ENCODE measurements at places on chromosomes 1 and 21.

GRCh38 chr21:26710155-26710554 lies 135.1 kb downstream of the ADAMTS1 start:
- no peak for DNase-seq

- DNase-seq = no peak
Measured at GRCh38 chr1:174654560-174654959, 206.8 kb downstream of the GPR52 start.

DNA sequence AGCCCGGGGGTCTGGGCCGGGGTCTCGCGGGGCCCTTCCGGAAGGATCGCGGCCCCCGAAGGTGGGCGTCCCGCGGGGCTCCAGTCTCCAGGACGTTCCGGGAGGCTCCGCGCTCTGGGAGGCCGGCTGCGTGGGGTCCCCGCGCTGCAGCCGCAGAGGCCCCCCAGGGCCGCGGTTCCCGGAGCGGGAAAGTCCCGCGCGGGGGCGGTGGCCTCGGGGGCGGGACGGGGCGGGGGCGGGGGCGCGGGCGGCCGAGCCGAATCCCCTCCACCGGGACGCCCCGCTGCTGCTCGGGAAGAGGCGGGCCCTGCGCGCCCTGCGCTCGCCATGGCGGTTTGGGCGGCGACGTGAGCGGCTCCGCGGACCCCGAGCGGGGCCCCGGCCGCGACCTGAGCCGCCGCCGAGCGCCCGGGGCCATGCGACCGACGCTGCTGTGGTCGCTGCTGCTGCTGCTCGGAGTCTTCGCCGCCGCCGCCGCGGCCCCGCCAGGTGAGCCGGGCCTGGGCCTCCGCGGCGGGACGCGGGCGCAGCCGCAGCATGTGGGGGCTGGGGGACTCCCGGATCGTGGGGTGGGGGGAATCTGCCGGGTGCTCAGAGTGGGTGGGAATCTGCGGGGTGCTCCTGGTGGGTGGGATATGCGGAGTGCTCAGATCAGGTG lies at the start of gene IFNGR2:
TSS of gene IFNGR2 (plus strand) at position 286 of the 658 bp plus-strand sequence. CDS start at position 417, 131 bp downstream.
- DNase-seq = peak; percentile 32

GRCh38 chr1:156691665-156692440 lies 13.5 kb downstream of the CRABP2 start:
- no peak for DNase-seq

- no peak for DNase-seq
Measured at GRCh38 chr1:89698020-89698560, 65.2 kb downstream of the LRRC8C start.

DNA sequence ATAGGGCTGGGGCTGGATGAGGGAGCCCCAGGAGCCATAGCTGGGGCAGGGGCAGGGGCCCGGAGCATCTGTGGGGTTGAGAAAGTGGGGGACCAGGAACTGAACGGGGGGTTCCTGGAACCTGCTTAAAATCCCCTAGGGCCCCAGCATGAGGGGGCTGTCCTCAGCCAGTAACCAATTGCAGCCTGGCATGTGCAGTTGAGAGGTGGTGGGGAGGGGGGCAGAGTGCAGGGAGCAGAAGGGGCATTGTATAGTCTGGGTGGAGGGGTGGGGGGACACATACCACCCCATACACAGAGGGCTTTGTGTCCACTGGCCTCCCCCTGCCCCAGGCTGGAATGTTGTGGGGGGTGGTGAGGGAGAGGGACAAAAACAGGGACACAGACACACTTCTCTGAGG lies at the start of gene MPZ:
TSS of gene MPZ (minus strand) at position 101 of the 400 bp plus-strand sequence. CDS start at position 38, 63 bp downstream.
- no peak for DNase-seq

GRCh38 chr1:18018366-18018765 lies 89.2 kb upstream of the IGSF21 start:
- DNase-seq = no peak

GRCh38 chr1:221655766-221656305 lies 86.1 kb downstream of the DUSP10 start:
- no peak for DNase-seq

- DNase-seq = no peak
Measured at GRCh38 chr1:184900507-184900906, 73.8 kb downstream of the NIBAN1 start.

DNA sequence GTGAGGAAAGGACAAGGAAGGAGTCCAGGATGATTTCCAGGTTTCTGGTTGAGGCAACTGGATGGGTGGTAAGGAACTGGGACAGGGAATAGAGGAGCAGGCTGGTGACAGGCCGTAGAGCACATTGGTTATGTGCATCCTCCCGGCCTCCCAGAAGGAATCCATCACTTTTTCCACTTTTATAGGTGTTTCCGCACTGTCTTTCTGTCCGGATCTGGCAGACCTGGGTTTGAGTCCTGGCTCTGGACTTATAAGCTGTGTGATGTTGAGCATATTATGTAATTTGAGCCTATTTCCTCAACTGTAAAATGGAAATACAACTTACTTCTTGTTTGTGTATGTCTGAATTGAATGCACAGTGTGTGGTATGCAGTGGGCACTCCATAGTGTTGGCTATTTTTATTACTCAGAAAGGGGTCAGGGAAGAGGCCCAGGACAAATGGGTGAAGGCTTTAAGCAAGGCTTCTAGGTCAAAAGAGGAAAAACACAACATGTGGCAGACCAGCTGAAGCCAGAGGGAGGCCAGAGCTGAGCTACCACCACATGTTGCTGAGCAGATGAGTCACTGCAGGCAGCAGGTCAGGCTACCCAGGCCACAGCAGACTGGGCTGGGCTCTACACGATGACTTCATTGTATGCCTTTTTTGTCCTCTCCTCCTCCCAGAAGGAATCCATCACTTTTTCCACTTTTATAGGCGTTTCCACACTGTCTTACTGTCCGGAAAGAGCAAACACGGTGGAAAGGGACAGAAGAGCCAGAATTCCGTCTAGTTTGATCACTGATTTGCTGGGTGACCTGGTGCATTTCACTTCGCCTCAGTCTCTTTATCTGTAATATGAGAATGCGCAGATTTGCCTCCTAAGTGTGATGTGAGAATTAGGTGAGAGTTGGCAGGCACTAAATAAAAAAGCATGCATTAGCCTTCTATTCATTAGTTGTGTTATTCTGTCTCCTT lies 791 bp upstream of the MAST2 start:
- DNase-seq = peak; percentile 62

- DNase-seq = no peak
Measured at GRCh38 chr1:215863796-215864195, 296.7 kb downstream of the KCTD3 start.

GRCh38 chr1:210222340-210223006 lies 10.1 kb upstream of the SERTAD4 start:
- DNase-seq = no peak

DNA sequence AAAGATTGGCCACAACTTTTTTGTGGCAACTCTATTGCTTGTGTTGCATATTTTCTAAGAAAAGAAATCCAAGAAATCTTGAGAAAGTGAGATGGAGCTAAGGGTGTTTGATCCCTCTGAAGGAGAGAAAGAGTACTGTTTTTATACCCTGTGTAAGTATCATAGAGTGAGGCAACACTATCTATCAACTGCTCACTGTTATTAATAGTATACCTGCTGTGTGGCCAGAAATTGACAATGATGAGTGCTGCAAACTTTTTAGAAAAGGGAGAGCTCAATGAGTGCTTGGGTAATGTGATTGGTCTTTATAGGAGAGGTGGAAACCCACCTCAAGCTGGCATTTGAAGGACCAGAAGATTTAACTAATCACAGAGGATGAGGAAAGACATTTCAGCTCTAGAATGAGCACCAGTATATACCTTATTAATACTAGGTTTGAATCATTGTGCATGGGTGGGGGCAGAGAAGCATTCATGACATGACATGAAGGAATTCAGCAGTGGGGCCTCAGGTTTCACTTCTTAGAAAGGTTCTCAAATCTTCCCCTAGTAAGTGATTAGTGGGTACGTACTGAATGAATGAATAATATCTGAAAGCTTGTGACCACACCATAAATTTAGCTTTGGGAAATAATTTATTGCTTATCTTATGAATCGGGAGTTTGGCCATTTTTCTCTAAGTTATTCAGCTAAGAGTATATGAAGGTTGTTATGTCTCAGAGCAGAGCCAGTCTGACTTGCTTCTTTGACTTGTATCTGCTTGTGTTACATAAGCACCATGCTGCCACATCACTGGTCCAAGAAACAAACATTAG lies 169.2 kb upstream of the SGIP1 start:
- no peak for DNase-seq

- no peak for DNase-seq
Measured at GRCh38 chr21:44919913-44920693, 596 bp downstream of the ITGB2 start.

DNA sequence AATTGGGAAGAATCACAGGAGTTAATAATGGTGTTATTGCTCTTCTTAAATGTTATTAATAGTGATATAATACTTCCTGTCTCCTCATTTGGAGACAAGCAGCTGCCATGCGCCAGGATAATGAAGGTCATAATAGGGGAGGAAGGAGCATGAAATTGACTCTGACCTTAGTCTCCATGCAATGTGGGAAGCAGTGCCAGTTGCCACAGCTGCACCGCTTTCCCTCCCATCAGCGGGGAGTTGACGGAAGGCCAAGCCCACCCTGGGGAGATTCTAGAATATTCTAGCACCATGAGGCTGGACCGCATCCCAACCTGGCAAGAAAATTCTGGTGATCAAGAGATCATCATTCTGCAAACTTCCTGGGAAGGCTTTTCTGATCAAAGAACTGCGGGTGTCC lies 11.0 kb upstream of the OLIG1 start:
- DNase-seq = no peak

DNA sequence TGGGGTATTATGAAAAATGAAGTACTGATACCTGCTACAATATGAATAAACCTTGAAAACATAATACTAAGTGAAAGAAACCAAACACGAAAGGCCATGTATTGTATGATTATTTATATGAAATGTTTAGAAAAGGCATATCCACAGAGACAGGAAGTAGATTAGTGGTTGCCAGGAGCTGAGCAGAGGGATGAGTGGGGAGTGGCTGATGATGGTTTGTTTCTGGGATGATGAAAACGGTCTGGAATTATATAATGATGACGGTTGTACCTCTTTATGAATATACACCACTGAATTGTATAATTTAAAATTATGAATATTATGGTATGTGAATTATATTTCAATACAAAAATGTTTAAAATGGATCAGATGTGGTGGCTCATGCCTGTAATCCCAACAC lies 63.8 kb upstream of the MPC2 start:
- no peak for DNase-seq

- peak; percentile 5 for DNase-seq
Measured at GRCh38 chr21:25283720-25284119, 323.6 kb downstream of the MRPL39 start.

- no peak for DNase-seq
Measured at GRCh38 chr1:112264010-112264409, 132.0 kb upstream of the CTTNBP2NL start.

DNA sequence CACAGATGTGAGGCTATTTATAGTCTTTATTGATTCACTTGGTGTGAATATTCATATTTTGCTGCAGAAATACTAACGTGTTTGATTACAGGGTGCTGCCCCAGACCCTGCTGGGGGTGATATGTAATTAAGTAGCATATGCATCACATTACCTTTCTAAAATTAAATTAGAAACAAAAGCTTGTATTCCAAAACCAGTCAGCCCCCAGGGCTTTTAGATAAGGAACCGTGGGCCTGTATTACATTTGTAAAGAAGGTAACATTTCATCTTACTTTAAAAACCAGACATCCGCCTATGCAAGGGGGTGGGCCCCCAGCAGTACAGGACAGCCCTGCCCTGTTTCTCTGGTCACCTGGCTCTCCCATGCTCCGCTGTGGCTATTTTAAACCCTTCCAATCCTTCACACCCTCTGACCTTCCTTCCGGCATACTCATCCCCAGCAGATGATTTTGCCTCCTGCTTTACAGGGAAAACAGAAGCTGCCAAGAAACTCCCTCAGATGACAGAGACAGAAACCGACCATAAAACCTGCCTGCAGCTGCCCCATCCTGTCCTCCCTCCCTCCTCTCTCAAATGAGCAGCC lies 22.0 kb upstream of the KCNC4 start:
- peak; percentile 71 for DNase-seq

GRCh38 chr1:203704120-203704519 lies 60.9 kb upstream of the LAX1 start:
- DNase-seq = no peak

DNA sequence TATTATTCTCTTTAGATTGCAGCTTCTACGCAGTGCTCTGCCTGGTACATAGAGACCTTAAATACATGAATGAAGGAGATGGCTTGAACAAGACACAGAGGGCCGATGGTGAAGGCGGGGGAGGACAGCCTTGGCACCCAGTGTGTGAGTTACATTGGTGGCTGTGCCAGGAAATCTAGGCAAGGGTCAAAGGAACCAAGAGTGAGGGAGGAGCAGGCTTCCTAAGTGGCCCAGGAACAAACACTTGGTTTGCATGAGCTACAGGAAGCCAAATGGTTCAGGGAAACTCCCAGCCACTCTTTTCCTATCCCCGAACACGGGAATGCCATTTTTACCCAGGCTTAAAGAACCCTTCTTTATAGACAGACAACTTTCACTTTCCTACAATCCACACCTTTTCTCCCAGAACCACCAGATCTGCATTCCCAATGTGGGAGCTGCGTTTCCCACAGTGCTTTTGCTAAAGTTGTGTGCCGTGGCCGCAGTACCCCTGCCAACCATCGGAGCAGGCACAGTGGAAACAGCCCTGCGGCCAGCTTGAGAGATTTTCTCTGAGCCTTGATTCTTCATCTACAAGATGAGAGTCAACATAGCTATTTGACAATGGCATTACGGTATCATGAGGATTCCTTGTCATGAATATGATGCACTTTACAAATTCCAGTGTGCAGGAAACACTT lies 3.5 kb upstream of the CLEC20A start:
- DNase-seq = no peak

- DNase-seq = no peak
Measured at GRCh38 chr1:26554781-26555180, 25.2 kb downstream of the RPS6KA1 start.

- DNase-seq = no peak
Measured at GRCh38 chr1:58206749-58207148, 339.8 kb downstream of the OMA1 start.

- no peak for DNase-seq
Measured at GRCh38 chr21:19013916-19014315, 610.3 kb upstream of the TMPRSS15 start.

GRCh38 chr1:44507490-44508396 lies 102.7 kb downstream of the RNF220 start:
- no peak for DNase-seq

Measured in NCI-H146 (cell line).